Activated T-cell treated with anti-CD3 and anti-CD28 coated beads, Interleukin-2, amount 50 U/mL, for 72 hours (primary cell): ENCODE measurements at places on chromosomes 12 and 14. TPM values are rescaled to one million over a fixed set of nuclear protein-coding genes. Genes with fewer than 3 reads are reported as not detected.

DNA sequence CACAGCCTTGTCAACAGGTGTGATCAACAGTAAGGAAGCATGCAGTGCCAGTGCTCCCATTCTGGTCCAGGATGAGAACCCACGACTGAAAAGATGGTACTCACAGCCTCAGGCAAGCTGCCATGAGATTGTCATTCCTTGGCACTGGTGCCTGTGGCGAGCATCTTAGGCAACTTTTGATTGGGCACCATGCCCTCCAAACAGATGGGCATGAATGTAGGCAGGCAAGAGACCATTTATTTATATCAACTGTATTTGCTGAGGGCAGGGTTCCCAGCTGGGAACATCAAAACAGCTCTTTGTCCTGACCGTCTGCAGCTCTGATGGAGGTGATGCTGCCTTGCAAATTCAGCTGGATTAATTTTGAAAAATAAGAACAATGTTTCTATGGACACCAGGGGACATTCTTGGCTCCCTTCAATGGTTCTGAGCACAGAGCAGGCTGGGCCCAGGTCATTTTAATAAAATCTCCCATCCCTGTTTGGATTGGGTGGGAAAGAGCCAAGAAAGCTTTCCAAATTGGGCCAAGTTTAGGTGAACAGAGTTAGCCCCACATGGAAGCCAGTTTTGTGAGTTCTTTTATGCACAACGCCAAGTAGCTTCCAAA lies 522.5 kb downstream of the RMST start:
- H3K36me3 ChIP-seq, result no peaks in the 10 kb centered on the region
- no peaks in the 10 kb centered on the region for H3K27me3 ChIP-seq
- DNase-seq, result no peak
- no peak overlapping the region for H3K4me3 ChIP-seq
- H3K4me1 ChIP-seq, result no peaks in the 10 kb centered on the region

DNA sequence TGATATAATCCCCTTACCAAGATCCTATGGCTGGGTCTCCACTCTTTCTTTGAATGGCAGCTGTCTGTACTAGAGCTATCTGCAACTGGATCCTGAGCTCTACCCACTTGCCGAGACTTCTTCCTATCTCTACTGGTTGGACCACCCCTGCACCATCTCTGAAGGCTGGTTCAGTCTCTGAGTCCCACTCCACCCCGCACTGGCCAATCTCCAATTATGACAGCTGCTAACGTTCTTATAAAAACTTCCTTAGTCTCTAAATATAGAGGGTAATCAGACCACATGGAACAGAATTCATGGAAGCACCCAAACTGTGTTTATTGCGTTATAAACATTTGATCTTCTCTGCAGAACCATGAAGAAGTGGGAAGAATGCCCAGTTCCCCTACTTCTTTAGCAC lies 186.6 kb upstream of the EEA1 start:
- no peak for DNase-seq
- H3K4me1 ChIP-seq, result no peaks in the 10 kb centered on the region
- H3K36me3 ChIP-seq, result peaks cover 2% of the 10 kb centered on the region
- H3K27me3 ChIP-seq, result no peaks in the 10 kb centered on the region
- H3K27ac ChIP-seq, result no peak overlapping the region
- no peak overlapping the region for H3K4me3 ChIP-seq

DNA sequence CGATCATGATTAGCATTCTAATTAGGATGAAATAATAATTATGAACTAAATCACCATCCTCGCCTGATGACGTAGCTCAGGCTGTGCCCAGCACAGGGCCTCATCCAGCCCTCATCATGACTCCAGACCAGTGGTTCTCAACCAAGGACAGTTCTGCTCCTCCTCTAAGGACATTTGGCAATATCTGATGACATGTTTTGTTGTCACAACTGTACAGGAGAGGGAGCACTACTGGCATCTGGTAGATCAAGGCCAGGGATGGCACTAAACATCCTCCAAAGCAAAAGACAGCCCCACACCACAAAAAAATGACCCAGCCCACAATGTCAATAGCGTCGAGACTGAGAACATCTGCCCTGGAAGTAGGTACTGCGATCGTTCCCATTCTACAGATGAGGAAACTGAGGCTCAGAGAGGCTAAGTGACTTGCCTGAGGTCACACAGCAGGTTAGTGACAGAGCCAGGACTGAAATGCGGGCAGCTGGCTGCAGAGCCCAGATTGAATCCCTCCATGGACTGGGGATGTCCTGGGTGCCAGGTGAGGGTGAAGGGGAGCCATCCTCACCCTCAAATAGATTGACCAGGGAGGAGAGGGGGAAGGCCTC lies 15.5 kb downstream of the TRPV4 start:
- no peak overlapping the region for H3K4me3 ChIP-seq
- H3K4me1 ChIP-seq, result no peaks in the 10 kb centered on the region
- no peak overlapping the region for H3K27ac ChIP-seq
- no peaks in the 10 kb centered on the region for H3K36me3 ChIP-seq

DNA sequence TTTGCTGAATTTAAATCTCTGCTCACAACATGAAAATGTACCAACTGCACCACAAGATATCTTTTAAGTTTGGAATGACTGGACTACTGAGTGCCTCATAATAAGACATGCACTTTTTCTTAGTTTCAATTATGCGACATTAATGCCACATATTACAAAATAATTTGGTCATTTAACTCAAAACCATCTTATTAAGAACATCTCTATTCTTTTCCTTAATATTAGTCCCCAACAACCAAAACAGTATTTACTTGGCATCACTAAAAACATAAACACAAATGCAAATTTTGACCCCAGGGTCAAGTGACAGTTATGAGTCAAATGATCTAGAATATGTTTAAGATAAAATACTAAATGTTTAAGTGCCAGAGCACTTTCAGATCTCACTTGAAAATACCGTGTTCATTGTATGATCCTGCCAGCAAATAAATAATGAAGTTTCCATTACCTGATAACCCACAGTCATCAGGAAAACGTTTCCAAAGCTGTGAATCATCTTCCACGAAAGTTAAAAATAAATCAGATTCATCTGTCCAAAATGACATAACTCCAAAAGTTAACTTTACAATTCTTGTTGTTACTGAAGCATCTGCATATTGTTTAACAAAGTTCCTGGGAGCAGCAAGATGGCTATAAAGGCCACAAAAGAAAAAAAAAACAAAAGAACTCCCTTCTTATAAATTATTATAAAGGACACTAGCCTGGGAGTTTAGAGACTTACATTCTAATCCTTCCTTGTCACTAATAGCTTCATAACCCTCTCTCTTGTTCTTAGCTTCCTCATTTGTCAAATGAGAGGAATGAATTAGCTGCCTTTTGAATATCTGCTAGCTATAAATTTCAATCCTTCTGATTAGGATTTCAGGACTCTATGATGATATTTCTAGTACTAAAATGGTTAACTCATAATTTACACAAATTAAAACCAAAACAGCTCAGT lies 30.5 kb upstream of the AP4S1 start:
- H3K4me3 ChIP-seq, result peak overlapping the region; percentile 46
- DNase-seq, result no peak
- no peaks in the 10 kb centered on the region for H3K27me3 ChIP-seq
- H3K27ac ChIP-seq, result peak overlapping the region; percentile 78
- peaks cover 65% of the 10 kb centered on the region for H3K4me1 ChIP-seq

GRCh38 chr12:42129595-42130204 lies 15.0 kb downstream of the GXYLT1 start:
- DNase-seq, result no peak
- H3K27me3 ChIP-seq, result no peaks in the 10 kb centered on the region
- no peak overlapping the region for H3K27ac ChIP-seq

DNA sequence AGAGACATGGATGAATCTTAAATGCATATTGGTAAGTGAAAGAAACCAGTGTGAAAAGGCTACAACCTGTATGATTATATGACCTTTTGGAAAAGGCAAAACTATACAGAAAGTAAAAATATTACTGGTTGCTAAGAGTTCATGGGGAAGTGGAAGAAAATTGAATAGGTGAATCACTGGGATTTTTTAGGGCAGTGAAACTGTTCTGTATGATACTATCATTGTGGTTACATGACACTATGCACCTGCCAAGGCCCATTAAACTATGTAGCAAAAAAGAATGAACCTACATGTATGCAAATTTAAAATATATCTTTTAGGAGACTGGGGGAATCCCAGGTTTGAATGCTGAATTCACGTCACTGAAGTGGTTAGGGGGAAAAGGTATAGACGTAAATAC lies 12.6 kb upstream of the OR8S1 start:
- DNase-seq, result peak; percentile 19
- peaks cover 12% of the 10 kb centered on the region for H3K4me1 ChIP-seq
- H3K4me3 ChIP-seq, result peak overlapping the region; percentile 27
- no peaks in the 10 kb centered on the region for H3K27me3 ChIP-seq
- peak overlapping the region; percentile 39 for H3K27ac ChIP-seq
- H3K36me3 ChIP-seq, result peaks cover 3% of the 10 kb centered on the region

DNA sequence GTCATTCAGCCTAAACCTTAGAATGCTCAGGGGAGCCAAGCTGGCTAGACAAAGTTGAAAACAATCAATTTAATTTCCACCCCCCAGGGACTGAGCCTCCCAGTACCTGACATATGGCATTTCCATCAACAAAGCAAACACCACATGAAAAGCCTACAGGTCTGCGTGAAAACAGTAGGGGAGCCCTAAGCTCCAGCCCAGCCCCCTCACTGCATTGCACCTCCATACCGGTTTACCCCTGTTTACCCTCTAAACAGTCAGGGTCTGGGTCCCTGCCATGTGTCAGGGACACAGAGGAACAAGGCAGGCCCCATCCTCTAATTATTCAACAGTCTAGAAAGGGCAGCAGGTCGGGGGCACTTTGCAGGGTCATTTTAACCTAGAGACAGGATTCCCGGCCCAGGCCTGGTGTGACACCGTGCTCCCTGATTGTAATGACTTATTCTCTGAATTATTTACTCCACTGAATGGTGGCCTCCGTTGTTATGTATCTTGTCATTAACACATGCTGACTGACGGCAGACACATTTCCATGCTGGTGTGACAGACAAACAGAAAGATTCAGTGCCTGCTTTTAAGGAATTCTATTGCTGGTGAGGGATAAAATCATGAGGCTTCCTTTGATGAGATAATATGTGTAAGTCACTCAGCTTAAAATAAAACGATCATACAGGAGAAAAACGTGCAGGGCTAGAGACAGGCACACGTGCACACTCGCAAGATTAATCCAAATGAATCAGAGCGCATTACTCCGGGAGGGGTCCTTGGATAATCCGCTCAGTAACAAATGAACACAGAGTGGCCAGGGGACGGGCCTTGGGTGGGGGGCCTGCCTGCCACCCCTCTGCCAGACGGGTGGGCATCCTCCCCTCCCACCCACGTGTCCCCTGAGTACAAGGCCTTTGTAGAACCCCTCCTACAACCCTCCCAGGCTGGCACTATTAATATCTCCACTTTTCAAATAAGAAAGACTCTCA lies 23.2 kb downstream of the CCDC88C start:
- no peaks in the 10 kb centered on the region for H3K27me3 ChIP-seq
- peaks cover 7% of the 10 kb centered on the region for H3K36me3 ChIP-seq
- peaks cover 98% of the 10 kb centered on the region for H3K4me1 ChIP-seq
- peak overlapping the region; percentile 87 for H3K4me3 ChIP-seq

DNA sequence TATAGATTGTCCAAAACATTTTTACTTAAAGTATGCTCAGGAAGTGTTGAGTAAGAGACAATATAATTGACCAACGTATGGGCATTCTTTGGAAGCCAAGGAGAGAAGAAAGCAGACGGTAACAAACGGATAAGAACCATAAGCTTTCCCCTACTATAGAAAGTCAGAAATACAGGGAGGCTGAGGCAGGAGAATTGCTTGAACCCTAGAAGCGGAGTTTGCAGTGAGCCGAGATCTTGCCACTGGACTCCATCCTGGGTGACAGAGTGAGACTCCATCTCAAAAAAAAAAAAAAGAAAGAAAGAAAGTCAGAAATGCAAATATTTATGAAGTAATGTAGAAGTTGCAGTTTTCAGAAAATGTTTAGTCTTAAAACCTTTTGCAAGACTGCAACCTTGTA lies 51.2 kb upstream of the PCED1B start:
- no peak for DNase-seq
- H3K27me3 ChIP-seq, result no peaks in the 10 kb centered on the region
- H3K27ac ChIP-seq, result no peak overlapping the region
- no peak overlapping the region for H3K4me3 ChIP-seq
- H3K36me3 ChIP-seq, result no peaks in the 10 kb centered on the region

GRCh38 chr12:16613199-16613598 lies 7.2 kb upstream of the LMO3 start:
- H3K27me3 ChIP-seq, result peaks cover 12% of the 10 kb centered on the region
- H3K27ac ChIP-seq, result no peak overlapping the region
- H3K4me1 ChIP-seq, result no peaks in the 10 kb centered on the region
- DNase-seq, result no peak
- H3K36me3 ChIP-seq, result no peaks in the 10 kb centered on the region

DNA sequence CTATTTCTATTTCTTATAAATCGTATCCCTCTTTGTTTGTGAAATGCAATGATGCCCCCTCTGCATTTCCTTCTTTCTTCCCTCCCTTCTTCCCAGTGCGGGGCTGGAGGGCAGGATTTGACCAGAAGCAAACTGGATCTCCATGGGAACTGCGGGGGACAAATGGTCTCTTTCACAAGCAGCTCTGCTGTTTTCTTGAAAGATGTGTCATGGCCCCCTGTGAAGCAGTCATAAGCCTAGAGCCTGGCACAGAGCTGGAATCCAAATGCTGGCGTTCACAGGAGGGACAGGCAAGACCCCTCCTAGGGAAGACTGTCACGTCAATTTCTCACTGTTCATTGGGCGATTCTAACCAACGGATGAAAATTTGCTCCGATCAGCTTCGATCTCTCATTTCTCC lies 203.5 kb upstream of the NOS1 start:
- no peak for DNase-seq
- no peaks in the 10 kb centered on the region for H3K4me1 ChIP-seq
- no peak overlapping the region for H3K27ac ChIP-seq
- H3K36me3 ChIP-seq, result no peaks in the 10 kb centered on the region
- H3K4me3 ChIP-seq, result no peak overlapping the region

- no peak overlapping the region for H3K4me3 ChIP-seq
- H3K27me3 ChIP-seq, result peaks cover 56% of the 10 kb centered on the region
- no peaks in the 10 kb centered on the region for H3K36me3 ChIP-seq
These were observed 5.3 kb upstream of the PLEKHH1 start for GRCh38 chr14:67527756-67528155.

GRCh38 chr12:45168976-45169375 lies 46.9 kb upstream of the ANO6 start:
- no peaks in the 10 kb centered on the region for H3K4me1 ChIP-seq
- no peaks in the 10 kb centered on the region for H3K36me3 ChIP-seq
- DNase-seq, result no peak

PPP4R4 gene
- 6.2 TPM for total RNA-seq

KANSL2 gene
- total RNA-seq, result 74.2 TPM

ANAPC5 gene
- 101 TPM for total RNA-seq

BEST3 gene
- not detected for total RNA-seq

ZNF740 gene
- total RNA-seq, result 49.5 TPM

RTL1 gene
- total RNA-seq, result not detected

ABCD2 gene
- 11.2 TPM for total RNA-seq

FLRT2 gene
- not detected for total RNA-seq

OTX2 gene
- not detected for total RNA-seq

CHPT1 gene
- 20.2 TPM for total RNA-seq
